Activated CD8-positive, alpha-beta memory T cell treated with anti-CD3 and anti-CD28 coated beads, Interleukin-2, amount 10 ng/mL, durations not matched to agents 7 days and 5 days (primary cell): ENCODE measurements at places on chromosomes 4 and X. TPM values are rescaled to one million over a fixed set of nuclear protein-coding genes. Genes with fewer than 3 reads are reported as not detected.

MAGEA11 gene
- not detected for total RNA-seq

DNA sequence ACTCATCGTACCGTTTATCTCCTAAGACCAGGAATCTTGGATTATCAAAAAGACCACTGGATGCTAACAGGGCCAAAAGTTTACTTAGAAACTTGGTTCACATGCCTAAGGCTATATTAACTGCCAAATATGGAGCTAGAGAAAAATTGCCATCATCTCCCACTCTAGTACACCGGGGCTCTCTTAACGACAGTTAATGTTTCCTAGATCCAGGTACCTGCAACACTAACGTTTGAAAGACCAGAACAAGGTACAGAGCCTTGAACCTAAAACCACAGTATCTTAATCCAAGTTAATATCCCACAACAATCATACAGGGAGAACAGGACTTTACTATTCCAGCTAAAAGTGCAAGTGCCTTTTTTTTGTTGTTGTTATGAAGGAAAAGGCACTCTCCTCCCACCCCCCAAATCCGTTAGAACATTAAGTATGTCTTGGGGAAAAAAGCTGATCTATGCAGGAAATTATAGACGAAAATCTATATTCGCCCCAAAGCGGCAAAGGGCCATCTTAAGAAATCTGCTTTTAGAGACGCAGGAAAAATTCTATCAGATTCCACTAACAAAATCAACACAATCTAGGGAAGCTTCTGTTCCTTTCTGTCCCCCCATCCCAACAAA, 1.3 kb downstream of the G3BP2 start:
- H3K36me3 ChIP-seq = peaks cover 29% of the 10 kb centered on the region
- H3K4me1 ChIP-seq = peaks cover 54% of the 10 kb centered on the region
- no peaks in the 10 kb centered on the region for H3K27me3 ChIP-seq

GRCh38 chr4:5814421-5814820, 78.5 kb downstream of the CRMP1 start:
- H3K4me3 ChIP-seq = no peak overlapping the region
- no peak for DNase-seq
- no peak overlapping the region for H3K27ac ChIP-seq
- H3K27me3 ChIP-seq = no peaks in the 10 kb centered on the region
- no peaks in the 10 kb centered on the region for H3K36me3 ChIP-seq
- no peaks in the 10 kb centered on the region for H3K4me1 ChIP-seq

DNA sequence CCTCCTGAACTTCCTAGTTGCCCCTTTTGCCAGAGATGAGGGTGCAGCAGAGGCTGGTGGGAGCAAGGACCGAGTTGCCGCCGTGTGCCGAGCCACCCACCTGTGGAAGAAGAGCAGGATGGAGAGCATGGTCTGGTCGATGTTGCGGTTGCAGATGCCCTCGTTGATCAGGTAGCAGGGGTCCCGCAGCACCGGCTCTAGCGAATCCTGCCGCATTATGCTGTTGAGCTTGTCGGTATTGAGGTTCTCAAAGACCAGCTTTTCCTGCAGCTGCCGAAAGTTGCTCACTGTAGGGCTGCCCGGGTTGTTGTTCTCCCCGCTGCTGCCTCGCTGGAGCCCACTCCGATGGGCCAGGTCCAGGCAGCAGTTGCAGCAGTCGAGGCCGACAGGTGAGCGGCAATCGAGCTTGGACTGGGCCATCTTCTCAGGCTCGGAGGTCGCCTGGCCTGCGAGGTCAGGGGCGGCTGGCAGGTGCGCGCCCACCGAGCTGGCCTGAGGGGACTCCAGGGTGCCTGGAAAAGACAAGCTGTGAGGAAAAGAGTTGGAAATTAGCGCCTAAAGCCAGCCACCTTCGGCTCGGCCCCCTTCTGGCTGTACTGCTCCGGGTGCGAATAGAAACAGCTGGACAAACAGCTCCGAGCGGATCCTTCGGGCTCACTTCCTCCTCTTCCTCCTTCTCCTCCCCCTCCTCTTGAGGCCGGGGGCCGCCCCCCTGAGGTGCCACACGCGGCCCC, 420 bp downstream of the TSC22D3 start:
- H3K4me3 ChIP-seq = peak overlapping the region; percentile 78
- peaks cover 3% of the 10 kb centered on the region for H3K27me3 ChIP-seq
- DNase-seq = no peak

INTS6L gene
- 22.8 TPM for total RNA-seq
